ENCODE measurements at places on chromosomes 5 and 9.
A peak's percentile ranks its signal among the peaks of the same experiment; 100 is the strongest.

DNA sequence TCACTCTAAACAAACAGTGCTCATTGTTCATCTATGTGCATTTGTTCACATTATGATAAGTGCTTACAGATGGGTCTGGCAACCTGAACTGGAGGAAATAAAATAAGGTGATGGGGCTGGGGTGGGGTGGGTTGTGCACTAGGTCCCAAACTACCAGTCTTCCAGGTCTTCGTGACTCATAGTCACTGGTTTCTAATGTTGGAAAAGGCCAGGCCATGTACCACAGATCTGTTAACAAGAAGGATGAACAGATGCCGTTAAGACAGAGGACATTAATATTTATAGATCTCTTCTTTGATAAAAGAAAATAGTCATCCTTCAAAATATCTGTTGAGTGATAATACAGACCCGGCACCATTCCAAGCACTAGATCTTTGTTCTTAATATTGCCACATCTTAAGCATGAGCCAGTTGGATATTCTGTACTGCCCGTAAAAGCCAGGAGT, 71.4 kb upstream of the STARD4 start:
- DNase-seq = no peak

DNA sequence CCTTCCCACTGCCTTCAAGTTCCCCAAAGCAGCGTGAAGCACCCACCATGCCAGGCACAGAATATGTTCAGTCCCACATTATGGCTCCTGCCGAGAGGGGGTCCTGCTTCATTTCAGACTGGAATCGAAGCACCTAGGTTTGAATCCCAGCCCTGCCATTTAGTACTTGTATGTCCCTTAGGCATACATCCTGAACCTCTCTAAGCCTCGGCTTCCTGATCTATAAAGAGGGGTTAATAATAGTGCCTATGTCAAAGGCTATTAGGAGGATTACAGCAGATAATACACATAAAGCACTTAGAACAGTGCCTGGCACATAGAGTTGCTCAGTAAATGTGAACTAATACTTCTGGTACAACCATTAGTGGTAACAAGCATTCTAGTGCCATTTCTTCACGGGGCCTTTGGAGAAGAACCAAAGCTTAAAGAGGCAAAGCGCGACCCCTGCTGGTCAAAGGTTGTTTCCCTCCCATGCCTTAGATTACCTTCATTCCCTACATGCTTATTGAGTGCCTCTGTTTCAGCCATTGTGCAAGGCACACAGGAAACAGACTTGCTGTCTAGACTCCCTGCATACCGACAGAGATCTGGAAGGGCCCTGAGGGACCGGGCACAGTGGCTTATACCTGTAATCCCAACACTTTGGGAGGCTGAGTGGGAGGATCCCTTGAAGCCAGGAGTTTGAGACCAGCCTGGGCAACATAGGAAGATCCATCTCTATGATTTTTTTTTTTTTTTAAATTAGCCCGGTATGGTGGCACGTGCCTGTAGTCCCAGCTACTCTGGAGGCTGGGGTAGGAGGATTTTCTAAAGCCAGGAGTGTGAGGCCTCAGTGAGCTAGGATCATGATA, 98.3 kb downstream of the PPARGC1B start:
- peak; percentile 89 for DNase-seq

GRCh38 chr9:114721491-114722079, 39.6 kb upstream of the TEX48 start:
- DNase-seq = peak; percentile 96

GRCh38 chr5:62371409-62371808, 32.3 kb downstream of the DIMT1 start:
- DNase-seq = no peak

DNA sequence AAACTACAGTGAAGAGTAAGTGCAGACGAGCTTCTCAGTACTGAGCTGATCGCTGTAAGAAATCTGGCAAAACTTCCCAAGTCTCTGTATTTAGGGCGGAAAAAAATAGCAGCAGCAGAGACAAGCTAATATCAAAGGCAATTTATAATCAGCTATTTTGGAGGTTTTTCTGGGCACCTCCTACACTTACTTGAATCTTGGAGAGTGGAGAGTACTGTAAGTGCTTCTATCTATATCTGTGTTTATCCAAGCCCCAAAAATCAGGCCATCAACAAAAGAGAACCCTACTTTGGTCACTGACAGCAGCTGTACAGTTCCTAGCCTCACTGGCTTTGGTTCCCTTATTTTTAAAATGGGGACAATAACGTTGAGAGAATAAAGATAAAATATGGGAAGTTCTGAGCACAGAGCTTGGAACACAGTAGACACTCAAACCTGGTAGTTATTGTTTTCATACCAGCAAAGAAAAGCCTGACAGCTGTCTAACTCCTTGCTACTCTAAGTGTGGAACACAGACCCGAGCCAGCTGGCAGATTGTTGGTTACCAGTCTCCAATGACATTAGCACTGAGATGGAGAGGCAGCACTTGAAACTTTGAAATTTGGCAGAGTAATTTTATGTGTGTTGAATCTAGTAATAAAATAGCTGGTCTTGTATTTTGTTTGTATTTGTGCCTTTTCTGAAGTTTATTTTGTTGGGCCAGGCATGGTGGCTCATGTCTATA, 96.0 kb upstream of the SLC28A3 start:
- DNase-seq = no peak

DNA sequence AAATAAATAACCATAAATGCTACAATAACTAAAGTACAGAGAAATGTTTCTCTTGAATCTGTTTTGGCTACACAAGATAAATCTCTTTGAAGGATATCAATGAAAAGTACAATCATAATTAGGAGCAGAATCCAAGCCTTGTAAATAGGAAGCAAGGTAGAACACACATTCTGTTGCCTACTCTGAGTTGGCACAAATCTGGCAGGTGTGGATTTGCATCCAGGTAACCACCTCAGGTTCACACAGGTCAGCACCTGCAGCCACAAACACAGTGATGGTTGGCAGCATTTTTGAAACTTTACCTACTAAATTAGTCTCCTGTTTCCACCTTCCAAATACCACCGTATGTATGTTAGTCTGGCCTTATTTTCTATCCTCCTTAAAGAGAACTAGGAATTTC, 105.3 kb upstream of the PIK3R1 start:
- peak; percentile 85 for DNase-seq

GRCh38 chr5:150484964-150485692, 22.8 kb upstream of the NDST1 start:
- DNase-seq = peak; percentile 60

GRCh38 chr5:72822944-72823343, 6.5 kb downstream of the TNPO1 start:
- DNase-seq = no peak

GRCh38 chr5:87383216-87383615, 29.5 kb downstream of the CCNH start:
- DNase-seq = no peak

- peak; percentile 90 for DNase-seq
Observed at GRCh38 chr9:101705135-101705661, 33.2 kb downstream of the GRIN3A start.

GRCh38 chr5:77995793-77996409, 219.8 kb upstream of the TBCA start:
- DNase-seq = peak; percentile 52

GRCh38 chr5:53287573-53287972, 178.0 kb upstream of the MOCS2 start:
- no peak for DNase-seq

- no peak for DNase-seq
Observed at GRCh38 chr5:150389531-150390266, 23.0 kb downstream of the CD74 start.

DNA sequence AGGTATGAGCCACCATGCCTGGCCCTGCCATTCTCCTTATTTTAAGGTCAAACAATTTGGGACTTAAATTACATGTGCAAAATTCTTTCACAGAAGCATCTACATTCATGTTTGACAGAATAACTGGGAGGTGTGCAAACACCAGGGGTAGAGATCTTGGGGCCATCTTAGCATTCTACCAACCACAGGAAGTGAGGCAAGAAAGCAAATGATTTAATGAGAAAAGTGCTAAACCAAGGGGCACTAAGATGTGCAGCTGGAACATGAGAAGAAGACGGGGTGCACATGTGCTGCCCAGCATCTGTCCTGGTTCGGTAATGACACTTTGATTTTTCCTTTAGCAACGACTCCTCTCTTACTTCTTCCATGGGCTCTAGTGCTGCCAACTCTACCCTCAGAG, 1.2 kb upstream of the F12 start:
- no peak for DNase-seq

DNA sequence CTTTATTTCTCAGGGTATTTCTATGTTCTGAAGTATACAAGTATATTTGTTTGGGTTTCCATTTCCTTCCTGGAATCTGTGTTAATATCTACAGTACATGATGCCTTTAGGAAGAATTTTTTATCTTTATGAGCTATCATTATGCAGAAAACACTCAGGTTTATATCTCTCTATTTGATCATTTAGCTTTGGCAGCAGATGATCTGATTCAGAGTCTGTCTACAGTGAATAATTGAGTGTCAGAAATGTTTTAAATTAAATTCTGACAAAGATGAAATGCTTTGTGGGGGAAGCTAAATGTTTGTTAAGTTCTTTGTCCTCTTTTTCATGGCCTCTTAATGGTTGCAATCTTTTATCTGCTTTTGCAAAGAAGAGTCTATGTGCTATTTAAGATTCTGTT, 2141.0 kb upstream of the ACO1 start:
- DNase-seq = no peak

DNA sequence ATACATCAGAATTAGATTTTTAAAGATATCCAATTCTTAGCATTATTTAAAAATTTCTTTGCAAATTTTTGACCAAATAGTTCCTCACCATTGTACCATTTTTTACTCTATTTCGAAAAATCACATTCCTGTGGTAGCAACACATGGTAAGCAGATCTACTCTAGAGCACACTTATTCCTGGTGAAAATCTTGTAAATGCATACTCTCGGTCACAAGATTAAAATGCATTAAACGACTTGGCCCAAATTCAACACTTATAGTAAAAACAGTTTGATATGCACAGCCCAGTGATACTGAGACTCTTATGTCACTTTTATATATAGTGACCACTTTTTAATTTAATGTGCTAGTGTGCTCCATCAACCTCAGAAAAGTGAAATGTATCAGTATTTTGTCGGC, 208.8 kb upstream of the TARS1 start:
- no peak for DNase-seq
